HL-60 (cell line): ENCODE measurements at places on chromosomes 2 and 18.

- peak; percentile 83 for DNase-seq
Observed at GRCh38 chr2:8310557-8311455, 371.1 kb upstream of the ID2 start.

- no peak for DNase-seq
Observed at GRCh38 chr18:76860411-76860810, 38.1 kb downstream of the ZNF236 start.

DNA sequence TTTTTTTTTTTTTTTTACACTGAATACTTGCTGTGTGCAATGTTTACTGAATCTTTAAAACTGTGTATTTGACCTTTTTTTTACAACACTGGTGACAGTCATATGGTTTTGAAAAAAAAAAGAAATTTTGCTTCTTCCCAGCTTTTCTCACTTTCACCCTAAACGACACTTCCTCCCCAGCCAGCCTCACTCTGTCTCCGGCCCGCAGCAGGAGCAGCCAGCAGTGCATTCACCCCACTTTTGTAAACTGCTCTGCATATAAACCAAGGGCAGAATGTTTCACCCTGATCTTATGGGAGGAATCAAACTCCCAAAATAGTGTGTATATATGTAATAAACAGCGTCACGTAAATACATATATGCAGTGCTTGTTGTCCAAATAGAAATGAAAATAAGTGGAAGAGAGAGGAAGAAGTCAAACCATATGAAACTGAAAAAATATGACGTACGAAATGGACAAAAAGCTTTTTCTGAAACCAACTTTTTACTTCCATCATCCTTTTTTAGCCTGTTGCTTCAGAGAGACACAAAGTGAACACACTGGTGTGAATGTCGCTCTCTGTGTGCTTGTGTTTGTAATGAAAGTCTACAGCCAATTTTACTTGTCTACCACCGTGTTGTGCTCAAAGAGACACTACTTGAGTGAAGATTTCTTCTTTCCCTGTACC is 54.2 kb downstream of the ZCCHC2 start:
- DNase-seq = no peak

DNA sequence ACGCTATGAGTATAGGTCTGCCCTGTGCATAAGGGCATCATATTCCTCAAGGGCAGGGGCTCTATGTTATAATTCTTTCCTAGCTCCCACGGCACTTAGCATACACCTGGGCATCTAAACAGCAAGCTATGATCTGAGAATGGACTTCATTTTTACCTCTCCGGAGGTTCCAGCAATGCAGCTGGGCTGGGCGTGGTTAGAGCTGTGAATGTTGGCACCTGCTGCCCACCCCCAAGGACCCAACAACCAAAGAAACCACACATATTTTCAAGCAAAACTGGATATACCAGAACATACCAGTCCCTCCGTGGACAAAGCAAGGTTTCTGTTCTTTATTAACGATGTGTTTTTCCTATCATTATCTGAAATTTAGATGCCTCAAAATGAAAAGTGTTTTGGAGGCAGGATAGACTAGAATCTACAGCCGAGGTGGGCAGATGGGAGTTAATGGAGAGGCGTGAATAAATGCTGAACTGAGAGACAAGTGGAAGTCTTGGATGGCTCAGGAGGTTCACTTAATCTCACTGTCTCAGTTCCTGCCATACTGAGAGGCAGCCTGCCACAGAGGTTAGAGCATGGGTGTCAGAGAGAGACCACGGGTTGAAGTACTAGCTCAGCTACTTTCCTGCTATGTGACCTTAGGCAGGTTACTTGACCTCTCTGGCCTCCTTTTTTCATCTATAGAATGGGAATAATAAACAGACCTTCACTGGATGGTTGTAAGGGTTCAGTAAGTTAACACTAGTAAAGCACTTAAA is 186.6 kb upstream of the SMAD2 start:
- no peak for DNase-seq

GRCh38 chr2:171069286-171069956 is 91.3 kb downstream of the TLK1 start:
- DNase-seq = no peak

DNA sequence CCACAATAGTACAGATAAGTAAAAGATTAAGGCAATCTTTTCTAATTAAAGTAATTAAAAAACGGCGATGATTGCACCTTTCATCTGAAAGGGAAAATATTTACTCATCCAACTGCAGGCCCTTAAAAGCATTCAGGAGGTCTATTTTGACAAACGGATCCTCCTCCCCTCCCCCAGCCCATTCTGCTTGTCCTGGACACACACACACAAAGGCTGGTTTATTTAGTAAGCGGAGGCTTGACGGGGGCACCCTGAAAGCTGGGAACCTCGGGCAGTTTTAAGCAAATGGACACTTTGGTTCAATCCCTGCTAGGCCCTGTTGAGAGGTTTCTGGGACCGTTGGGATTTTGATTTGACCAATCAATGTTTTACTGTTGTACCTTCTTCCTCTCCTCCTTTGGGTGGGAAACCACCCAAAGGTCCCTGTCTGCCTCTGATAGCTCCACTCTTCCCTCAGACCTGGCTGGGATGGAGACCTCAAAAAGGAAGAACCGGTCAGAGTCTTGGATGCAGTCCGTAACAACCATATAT is 135.8 kb upstream of the HAAO start:
- DNase-seq = no peak

DNA sequence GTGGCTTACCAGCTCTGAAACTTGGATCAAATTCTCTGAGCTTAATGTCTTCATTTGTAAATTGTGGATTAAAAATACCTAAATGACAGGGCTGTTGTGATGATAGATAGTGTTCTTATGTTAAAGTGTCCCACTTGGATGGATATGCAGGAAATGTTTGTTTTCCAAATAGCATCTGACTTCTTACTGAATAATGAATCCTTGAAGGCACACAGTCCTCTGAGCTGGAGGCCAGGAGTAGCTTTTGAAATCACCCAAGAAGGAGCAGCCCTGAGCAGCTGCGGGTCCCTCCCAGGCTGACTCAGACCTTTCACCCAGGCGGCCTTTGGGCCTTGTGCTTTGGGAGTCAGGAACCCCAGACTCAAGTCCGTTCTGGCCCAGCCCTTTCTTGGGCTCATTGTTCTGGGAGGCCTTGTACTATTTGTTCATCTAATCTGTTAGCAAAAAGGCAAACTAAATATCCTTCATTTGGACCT is 173.0 kb upstream of the GATA6 start:
- DNase-seq = no peak
